ENCODE measurements at places on chromosomes 4 and X. TPM values are rescaled to one million over a fixed set of nuclear protein-coding genes. Genes with fewer than 3 reads are reported as not detected.

The FAM9C gene
- 2.8 TPM for total RNA-seq

The CLDN22 gene
- not detected for total RNA-seq

DNA sequence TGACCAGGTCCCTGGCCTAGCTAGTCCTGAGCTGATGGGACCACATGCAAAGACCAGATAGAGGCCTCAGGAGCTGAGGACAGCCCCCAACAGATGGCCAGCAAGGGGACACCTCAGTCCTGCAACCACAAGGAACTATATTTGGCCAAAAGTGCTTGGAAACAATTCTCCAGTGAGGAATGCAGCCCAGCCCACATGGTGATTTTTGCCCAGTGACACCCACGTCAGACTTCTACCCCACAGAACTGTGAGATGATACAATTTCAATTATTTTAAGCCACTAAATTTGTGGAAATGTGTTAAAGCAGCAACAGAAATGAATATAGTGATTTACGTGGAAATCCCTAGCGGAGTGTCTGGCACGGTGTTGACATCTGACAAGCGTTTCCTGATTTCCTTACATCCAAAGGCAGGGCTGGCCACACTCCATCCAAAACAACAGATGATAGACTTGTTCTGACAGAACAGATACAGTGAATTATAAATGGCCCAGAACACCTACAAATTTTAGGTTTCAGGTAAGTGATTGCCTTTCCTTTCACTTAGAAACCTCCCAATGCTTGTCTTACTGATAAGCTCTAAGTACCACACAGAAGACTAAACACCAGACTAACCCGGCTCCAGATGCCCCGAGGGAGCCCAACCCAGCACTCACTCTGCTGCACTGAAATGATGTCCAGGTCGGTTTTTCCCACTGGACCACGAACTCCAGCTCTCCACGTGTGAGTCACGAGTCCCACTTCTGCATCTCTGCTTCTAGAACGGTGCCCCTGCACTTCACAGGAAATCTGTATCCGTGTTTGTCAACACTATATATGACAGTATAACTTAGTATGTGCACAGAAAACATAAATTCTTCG lies 5.8 kb downstream of the AFAP1 start:
- no peaks in the 10 kb centered on the region for H3K27me3 ChIP-seq
- H3K27ac ChIP-seq = no peak overlapping the region
- no peaks in the 10 kb centered on the region for H3K36me3 ChIP-seq

DNA sequence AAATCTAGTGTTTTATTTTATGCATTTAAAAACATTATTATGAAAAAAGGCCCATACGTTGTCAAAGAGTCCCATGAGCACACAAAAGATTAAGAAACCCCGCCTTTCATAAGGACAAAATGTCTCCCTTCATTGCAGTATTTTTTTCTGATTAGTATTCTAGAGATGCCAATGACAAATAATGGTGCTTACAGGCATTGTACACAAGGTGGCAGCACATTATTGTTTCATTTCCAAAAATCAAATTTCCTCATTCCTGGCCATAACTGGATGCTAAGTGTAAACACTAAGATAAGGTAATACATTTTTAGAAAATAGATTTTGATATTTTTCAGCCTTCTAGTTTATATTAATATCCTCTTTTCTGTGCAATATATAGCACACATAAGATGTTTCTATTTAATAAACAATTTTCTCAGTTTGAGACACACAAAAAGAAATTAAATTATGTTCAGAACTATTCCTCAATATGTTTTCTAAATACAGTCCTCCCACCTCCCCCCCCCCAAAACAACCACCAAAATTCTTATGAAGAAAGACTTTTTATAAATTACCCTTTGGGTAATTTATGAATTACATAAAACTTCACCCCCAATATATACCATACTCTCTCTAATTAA lies 47.7 kb downstream of the TIGD2 start:
- no peaks in the 10 kb centered on the region for H3K27me3 ChIP-seq
- no peak overlapping the region for H3K27ac ChIP-seq
- H3K4me3 ChIP-seq = no peak overlapping the region
- peaks cover 5% of the 10 kb centered on the region for H3K4me1 ChIP-seq
- H3K36me3 ChIP-seq = no peaks in the 10 kb centered on the region
- no peak for DNase-seq

DNA sequence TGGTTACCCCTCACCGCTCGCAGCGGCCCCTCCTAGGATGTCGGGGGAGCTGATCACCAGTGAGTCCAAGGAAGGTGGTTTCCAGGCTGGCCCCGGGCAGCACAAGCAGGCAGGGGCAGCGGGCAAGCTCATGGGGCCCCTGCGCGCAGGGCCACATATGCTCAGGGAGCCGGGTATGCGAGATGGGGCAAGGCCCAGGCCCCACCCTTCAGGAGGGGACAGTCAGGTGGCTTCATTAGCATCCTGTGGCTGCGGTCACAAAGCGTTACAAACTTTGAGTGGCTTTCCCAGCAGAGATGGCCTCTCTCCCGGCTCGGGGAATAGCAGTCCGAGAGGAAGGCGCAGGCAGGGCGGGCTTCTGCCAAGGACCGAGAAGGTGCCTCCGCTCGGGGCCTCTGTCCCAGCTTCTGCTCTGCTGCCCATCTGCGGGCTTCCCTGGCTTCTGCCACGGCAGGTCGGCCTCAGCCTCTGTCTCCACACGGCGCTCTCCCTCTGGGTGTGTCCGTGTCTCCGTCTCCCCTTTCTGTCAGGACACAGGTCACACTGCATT lies 13.5 kb downstream of the ABCD1 start:
- H3K27ac ChIP-seq = no peak overlapping the region
- no peak for DNase-seq
- no peaks in the 10 kb centered on the region for H3K4me1 ChIP-seq
- H3K4me3 ChIP-seq = no peak overlapping the region
- H3K36me3 ChIP-seq = no peaks in the 10 kb centered on the region
- H3K27me3 ChIP-seq = no peaks in the 10 kb centered on the region

All from testis (tissue), 5 donors.